ENCODE measurements at places on chromosomes 13 and 19.

DNA sequence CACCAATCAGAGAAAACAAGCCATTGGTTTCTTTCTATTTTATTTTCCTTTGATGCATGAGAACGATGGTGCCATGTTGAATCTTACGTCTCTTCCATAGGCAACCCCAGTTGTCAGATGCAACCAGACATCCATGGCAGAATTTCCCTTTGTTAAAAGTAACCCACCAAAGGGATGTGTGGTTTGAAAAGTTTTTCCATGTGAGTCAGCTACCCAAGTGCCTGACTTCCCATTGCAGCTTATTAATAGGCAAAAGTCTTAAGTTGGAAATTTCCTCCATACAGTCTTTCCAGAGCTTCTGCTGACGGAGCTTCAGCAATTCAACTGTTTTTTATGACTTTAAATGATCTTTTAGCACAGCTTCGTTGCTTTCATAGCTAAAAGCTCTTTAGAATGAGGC, 73.8 kb upstream of the FAM216B start:
- no peak for DNase-seq

- no peak for DNase-seq
These were observed 1292.4 kb upstream of the MIR17HG start for GRCh38 chr13:90055121-90055520.

DNA sequence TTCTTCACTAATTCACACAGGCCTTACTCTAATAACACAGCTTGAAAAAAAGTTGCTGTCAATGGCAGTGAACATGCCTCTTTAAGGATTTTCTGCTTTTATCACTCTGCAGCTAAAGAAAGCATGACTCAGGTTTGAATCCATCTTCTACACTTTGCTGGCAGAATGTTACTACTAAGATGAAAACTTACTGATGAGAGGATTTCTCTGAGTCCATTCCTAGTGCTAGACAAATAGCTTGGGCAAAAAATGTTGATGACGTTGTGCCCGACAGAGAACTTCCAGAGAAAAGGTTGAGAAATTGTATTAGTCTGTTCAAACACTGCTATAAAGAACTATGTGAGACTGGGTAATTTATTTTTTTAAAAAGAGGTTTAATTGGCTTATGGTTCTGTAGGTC, 572.0 kb downstream of the IRS2 start:
- DNase-seq, result no peak

DNA sequence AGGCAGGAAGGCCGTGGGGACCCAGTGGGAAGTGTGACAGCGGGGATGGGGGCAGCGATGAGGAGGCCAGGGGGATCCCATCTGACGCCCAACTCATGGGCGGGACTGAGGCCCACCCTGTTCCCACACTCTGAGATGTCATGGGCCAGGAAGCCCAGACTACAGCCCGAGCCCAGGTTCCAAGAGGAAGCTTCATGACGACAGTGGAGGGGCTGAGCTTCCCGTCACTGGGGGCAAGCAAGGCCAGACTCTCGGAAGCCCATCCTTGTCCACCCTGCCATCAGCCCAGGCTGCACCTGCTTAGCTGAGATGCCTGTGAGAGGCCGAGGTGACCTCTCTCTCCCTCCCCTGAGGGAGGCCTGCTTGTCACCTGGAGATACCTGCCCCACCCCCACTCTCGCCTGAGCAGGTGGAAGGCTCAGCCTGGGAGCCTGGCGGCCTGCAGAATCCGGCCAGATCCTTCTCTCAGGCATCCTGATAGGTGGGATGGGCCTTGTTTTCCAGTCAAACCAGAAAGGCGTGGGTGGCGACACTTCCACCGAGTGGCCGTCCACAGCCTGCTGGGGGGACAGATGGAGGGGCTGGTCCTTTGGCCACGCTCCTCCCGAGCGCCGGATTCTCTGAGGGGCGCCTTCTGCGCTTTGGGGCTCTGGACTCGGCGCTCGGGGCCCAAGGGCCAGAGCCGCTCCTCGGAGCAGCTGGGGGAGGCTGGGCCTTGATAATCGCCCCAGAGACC, 4.8 kb downstream of the ZBTB7A start:
- DNase-seq, result no peak

GRCh38 chr19:54114340-54115108, 933 bp downstream of the TFPT start:
- DNase-seq, result peak; percentile 40

DNA sequence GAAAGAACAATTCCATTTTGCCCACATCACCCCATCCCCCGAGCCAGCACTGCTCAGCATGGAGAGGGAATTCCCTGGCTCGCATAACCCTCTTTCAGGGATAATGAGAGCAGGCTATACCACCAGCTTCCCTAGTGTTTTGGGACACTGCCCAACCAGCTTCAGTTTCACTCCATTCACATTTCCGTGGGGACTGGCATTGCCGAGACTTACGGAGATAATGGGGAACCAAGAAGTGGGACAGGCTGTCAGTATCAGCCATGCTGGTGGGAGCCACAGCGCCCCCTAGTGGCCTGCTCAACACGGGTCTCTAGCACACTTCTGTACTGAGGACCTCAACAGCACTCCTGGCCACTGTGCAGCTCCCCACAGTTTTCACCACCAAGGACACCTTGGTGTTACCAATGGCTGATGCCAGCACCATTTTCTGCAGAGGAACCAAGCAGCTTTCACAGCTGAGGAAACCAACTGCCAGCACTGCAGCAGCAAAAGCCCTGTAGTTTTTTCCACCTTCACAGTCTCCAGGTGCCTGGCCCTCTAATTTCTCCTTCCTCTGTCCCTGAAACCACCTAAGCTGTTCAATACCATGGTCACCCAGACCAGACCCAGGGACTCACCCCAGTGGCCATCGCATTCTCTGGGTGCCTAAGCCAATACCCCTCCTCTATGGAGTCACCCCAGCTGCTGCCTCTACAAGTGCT, 23.7 kb downstream of the SLC6A16 start:
- DNase-seq, result peak; percentile 81

Measured in activated T-cell treated with anti-CD3 and anti-CD28 coated beads, Interleukin-2, amount 50 U/mL, for 1 hour (primary cell).